ENCODE measurements at places on chromosomes 3 and 15.

GRCh38 chr3:131216801-131217200 is 164.8 kb upstream of the NUDT16 start:
- no peak for DNase-seq

GRCh38 chr15:38367476-38367875 is 86.5 kb upstream of the FAM98B start:
- no peak for DNase-seq

DNA sequence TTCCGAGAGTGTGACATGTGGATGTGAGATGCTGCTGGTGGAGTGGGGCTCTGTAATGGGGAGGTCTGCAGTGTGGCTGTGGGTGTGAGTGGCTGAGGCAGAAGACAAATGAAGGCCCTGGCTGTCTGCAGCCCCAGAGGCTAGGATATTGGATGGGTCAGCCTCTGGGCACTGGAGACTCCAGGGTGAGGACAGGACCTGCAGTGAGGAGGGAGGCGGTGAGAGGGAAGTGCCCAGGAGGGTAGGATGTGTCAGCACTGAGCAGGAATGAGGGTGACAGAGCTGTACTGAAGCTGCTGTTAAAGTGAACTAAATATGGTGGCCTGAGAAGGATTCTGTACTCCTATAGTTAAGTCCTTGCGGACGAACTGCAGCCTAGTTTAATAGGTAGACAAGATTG is 27.3 kb upstream of the PXYLP1 start:
- DNase-seq = no peak

DNA sequence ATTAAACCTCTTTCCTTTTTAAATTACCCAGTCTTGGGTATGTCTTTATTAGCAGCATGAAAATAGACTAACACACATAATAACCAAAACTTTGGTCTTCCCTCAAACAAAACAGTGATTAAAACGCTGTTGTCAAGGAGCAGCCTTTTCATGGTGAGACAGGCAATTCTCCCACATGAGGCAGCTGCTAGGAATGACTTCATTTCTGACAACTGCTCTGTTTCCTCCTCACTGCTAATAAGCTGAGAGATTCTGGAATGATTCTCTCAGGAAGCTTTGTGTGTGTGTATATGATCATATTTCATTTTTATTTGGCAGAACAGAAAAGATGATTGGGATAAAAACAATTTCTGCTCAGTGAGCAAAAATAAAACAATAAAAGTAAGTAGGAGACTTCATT is 580.6 kb upstream of the ADAMTS9 start:
- DNase-seq = no peak

DNA sequence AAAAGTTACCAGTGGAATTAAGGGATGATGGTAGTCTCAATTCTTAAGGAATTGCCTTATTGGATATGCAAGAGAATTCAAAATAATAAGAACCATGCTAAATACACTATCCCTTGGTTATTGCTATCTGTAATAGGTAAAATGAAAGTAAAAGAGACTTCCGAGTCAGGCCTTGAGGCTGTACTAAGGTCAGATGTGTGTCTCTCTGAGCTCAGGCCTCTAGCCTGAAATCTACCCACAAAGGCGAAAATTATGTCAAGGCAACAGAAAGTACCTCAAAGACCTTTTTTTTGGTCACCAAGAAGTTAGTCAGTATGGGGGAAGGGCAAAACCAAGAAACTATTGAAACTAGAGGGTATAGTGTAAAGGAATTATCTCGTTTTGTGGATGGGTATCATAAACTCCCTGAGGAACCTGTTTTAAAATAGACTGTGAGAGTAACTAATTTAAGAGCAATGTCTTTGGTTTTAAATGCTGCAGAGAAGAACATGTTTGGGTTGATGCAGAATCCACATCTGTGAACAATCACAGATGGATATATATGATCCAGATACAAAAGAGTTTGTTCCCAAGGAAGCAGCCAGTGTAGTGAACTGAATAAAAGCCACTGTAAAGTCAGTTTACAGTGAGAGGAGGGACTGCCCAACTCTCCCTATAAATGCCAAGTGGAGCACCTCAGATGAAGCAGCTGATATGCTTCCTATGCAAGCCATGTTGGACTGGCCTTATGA is 382.3 kb upstream of the SEMA6D start:
- DNase-seq = no peak

- DNase-seq = no peak
Observed at GRCh38 chr15:45185903-45186770, 1.6 kb downstream of the SHF start.

- no peak for DNase-seq
Observed at GRCh38 chr15:69643476-69643875, 190.9 kb downstream of the RPLP1 start.

DNA sequence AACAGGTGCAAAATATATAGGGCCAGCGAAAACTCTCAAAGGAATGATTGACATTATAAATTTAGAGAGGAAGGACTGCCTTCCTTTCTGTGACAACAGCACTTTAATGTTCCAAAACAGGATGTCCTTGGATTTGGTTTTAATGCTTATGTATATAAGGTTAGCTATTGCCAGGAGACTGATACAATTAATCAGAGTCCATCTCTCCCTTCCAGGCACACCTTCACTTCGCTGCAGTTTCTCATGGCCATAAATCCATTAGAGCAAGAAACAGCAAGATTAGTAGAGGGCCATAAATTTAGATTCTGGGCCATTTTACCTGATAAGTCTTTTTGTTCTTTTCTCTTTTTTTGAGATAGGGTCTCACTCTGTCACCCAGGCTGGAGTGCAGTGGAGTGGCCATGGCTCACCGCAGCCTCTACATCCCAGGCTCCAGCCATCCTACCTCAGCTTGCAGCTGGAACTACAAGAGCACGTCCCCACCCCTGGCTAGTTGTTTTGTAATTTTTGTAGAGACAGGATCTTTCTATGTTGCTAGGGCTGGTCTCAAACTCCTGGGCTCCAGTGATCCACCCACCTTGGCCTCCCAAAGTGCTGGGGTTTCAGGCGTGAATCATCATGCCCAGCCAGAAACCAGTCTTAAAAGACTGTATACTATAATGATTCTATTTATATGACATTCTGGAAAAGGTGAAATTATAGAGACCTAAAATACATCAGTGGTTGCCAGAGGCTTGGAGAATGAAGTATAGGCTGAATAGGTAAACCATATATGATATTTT is 15.7 kb upstream of the TFRC start:
- no peak for DNase-seq

GRCh38 chr3:175478301-175478700 is 619.2 kb downstream of the NAALADL2 start:
- DNase-seq = no peak

GRCh38 chr15:39315206-39315850 is 265.6 kb upstream of the THBS1 start:
- no peak for DNase-seq

GRCh38 chr3:28907616-28908015 is 373.3 kb upstream of the RBMS3 start:
- no peak for DNase-seq

DNA sequence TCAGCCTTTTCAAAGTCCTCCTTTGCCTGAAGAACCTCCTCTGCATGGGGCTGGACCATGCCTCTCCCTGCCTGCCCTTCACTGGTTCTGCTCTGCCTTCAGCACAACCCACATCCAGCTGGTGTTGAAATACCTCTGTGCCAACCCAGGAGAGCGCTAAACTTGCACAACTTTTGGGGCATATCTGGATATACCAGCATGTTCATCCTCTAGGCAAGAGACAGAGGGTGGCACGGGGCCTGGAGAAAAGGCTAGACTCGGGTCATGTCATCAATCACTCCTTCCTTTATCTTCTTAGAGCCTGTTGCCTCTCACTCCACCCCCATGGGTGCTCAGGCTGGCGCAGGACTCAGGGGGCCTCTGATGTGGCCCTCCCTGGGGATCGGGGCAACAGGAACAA is 4.8 kb downstream of the SEMA4B start:
- no peak for DNase-seq

DNA sequence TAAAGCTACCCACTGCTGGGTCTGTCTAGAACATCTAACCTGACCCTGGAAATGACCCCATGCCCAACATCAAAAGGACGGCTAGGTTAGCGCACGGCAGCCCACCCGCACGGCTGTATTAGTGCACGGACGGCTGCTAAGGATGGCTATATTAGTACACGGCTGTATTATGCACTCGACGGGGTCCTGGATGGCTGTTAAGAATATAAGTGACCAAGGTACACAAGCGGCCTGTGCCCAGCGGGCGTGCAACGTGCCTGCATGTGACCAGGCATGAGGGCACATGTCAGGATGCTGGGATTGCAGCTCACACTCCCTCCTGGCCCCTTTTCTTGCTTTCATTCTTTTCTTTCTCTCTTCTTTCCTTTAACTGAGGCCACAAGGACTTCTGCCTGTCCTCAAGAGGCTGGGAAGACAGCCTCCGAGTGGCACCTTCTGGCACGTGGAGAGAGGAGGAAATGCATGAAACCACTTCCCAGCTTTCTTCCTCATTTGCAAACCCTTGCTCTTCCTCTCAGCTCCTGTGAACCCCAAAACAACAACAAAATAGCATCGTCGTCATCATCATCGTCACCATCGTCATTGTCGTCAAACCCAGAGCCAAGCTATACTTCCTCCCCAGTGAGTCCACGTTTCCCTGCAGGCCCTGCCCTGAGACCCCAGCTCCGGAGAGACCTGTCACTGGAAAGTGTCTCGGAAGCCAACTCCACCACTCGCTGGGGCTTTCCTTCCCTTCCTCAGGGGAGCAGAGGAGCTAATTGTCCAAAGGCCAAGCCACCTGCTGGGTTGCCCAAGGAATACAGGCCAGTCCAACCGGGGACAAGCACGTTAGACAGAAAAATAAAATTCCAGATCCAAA is 101.8 kb downstream of the CHSY1 start:
- DNase-seq = no peak

DNA sequence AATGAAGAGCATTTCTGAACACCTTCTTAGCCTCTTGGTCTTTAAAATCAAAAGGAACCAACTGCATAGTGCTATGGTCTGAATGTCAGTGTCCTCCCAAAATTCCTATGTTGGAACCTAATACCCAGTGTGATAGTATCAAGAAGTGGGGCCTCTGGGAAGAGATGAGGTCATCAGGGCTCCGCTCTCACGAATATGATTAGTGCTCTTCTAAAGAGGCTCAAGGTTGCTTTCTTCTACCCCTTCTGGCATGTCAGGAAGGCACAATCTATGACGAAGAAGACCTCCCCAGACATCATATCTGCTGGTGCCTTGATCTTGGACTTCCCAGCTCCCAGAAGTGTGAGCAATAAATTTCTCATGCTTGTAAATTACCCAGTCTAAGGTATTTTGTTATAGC is 209.5 kb downstream of the MAGI1 start:
- DNase-seq = no peak

DNA sequence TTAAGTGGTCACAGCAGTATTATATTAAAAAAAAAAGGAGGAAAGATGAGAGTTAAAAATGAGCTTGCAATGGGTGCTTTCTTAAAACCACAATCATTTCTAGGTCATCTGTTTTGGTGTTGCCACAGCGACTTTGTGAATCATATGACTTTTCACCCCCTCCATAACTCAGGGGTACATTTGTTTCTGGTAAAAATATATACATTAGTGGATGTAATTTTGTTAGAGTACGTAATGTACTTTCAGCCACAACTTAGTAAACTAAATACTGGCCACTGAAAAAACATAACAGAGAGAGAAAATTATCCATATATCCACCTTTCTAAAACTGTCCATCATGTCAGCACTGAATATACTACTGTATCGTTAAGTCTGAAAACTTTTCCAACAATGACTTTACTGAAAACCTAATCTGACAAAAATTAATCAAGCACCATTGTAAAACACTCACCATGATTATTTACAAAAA is 3.4 kb downstream of the ANKRD28 start:
- no peak for DNase-seq

GRCh38 chr15:80709542-80709941 is 14.4 kb downstream of the ABHD17C start:
- DNase-seq = no peak

GRCh38 chr3:14834807-14835466 is 16.2 kb downstream of the FGD5 start:
- no peak for DNase-seq
